ENCODE measurements at places on chromosomes 5 and 9.

GRCh38 chr9:34372467-34373011 is 4.2 kb downstream of the MYORG start:
- DNase-seq = no peak

DNA sequence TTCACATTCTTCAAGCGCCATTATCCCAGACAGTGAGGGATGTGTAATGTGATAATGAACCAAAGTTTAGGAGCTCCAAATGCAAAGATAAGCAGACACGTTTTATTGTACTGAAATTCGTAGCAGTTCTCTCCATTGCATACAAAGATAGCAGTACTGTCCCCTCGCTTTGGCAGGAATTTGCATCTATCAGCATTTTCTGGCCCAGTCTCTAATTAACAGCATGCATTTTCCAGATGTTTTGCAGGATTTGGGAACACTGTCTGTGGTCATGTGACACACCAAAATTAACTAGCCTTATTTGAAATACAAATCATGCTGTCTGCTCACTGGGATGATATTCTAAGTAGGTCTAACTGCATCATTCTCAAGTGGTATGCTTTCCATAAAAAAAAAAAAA is 235.9 kb upstream of the TRPM3 start:
- DNase-seq = no peak

DNA sequence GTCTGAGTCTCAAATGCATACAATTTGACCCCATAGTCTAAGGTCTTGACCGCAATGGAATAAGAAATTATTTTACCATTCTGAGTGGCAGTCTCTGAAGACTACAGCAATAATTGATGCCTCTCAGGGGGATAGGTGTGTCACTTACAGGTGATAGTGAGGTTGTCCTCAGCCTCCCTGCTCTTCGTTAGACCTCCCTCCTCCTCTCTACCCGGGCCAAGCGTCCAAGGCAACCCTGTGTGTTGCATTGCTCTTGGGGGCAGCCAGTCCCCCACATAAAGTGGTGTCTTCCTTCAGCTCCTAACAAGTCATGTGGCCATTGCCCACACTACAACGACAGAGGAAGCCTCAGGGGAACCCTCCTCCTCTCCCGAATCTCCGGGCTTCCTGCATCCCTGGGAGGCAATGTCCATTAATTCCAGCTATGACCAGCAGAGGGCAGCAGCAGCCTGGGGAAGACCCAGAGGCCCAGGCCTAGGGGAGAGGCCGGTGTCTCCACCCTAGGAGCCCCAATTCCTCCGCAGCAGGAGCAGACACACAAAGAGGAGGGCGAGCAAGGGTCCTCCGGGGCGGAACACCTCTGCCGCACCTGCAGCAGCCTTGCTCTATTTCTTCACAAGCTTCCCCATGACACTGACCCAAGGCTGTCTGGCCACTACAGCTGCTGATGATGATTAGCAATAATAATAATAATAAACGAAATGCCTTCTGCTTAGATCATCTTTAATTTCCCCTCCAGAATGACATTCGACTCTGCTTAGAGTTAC is 134.8 kb downstream of the KCNIP1 start:
- DNase-seq = peak; percentile 37

- peak; percentile 77 for DNase-seq
Measured at GRCh38 chr9:32384364-32385151, at the start of gene ACO1. Gene ACO1, plus strand, starts transcription at chr9:32384643. Its CDS starts 20,864 bp downstream, at chr9:32405507.

DNA sequence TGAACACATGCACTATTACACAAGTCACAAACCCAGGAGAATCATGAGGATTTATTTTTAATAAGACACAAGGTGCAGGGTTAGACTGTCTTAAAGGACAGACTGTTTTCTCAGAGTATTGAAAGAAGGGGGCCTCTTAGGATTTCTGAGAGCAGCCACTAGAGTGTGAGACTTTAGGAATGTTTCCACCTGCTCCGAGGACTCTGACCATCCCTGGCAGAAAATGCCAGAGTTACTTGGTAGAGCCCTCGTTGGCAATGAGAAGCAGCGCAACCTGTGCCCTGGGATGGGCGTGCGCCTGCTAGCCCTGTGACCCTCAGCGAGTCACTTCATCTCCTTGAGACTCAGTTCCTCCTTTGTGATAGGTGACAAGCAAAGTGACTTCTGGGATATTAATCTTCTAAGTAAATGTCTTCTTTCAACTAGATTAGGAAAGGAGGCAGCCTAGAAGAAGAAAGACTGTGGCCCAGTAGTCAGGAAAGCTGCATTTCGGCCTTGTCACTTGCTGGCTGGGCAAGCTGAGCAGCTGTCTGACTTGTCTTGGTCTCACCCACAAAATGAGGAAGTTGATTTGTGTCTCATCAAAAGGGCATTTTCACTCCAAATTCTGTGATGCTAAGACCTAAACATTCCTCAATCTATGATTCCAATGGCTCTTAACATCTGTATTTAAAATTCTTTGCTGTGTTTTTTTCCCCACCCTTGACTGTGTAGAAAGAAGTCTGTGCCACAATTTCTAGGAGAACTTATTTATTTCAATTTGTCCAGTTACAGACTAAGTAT is 60.5 kb downstream of the PTCD2 start:
- no peak for DNase-seq

GRCh38 chr9:121386442-121387175 is 16.6 kb upstream of the STOM start:
- no peak for DNase-seq

DNA sequence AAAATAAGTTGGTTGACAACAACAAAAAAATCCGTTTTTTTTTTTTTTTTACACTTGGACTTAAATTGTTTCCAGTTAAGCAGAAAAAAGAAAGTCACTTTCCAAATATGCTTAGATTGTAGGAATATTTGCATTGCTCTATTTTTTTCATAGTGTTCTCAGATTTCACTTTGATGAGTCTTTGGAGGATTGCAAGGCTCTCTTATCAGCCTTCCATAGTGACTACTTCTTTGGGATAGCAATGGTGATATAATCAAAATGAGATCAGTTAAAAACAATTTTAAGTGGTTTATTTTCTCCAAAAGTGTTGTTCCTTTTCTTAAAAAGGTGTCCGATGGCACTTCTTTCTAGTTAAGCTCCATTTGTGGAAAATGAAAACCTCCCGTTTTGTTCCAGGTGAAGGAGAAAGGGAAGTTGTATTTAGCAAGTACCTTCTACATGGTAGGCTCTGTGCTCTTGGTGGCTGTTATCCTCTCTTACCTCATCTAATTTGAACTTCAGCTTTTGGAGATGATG is 3.9 kb downstream of the RASGRF2 start:
- no peak for DNase-seq

DNA sequence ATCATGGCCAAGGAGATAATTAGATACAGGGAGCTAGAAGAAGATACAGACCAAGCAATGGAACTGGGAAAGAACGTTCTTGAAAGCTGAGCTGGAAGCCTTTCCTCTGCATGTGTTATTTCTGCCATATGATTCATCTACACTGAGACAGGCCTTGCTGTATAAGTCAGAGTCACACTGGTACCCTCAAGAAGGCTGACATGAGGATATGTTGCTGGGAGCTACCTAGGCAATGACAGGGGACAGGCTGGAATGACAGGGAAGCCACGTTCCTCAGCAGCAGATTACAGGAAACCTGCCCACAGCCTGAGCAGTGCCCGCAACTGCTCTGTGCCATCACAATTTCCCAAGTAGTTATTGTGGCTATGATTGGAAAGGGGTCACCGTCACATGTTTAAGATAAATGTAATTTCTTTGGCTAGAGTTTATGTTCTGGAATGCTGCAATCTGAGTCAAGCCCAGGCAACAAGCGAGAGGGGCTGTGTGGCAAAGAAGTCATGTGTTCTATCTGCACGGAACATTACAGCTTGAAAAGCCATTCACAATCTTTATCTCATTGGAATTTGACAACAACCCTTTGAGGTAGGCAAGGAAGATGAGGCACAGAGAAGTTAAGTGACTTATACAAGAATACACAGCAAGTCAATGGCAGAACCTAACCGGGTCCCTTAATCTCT is 108.2 kb downstream of the TTLL11 start:
- no peak for DNase-seq

DNA sequence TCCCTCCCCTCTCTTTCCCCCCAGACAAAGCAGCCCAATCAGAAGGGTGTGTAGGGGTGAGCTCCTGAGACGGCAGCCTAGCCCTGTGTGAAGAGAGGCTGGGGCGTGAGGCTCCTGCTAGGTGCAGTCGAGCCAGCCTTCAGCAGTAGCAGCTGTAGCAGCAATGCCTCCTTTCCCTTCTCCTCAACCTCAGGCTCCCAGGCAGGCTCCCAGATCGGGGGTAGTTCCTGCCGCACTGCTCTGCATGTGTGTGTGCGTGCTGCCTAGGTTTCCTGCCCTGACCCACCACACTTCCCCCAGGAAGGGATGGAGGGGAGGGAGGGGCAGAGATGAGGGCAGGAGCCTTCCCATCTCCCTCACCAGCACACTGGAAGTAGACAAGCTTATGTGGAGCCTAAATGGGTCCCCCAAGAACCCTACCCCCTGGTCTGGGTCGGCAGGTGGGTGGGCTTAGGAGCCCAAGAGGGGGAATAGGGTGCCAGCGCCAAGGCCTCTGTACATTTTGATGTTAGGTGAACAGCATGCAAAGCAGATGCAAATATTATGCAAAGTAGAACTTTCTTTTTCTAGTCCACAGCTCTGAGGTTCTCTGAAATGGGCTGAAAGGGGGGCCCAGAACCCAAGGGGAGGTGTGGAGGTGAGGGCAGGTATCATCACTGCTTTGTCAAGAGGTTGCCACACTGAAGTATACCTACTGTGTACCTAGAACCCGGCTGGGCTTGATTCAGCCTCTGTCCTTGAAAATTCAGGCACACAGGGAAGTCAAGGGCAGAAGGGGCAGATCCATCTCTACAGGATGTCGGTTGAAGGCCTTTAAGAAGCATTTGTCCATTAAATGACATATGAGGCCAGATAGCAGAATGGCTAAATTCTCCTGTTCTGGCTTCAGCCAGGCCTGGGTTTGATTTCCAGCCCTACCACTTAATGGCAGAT is 57.8 kb downstream of the CXXC5 start:
- no peak for DNase-seq

- DNase-seq = no peak
Measured at GRCh38 chr9:14155237-14155636, 158.7 kb downstream of the NFIB start.

GRCh38 chr9:33415501-33416038 is 13.2 kb upstream of the AQP7 start:
- DNase-seq = peak; percentile 78

DNA sequence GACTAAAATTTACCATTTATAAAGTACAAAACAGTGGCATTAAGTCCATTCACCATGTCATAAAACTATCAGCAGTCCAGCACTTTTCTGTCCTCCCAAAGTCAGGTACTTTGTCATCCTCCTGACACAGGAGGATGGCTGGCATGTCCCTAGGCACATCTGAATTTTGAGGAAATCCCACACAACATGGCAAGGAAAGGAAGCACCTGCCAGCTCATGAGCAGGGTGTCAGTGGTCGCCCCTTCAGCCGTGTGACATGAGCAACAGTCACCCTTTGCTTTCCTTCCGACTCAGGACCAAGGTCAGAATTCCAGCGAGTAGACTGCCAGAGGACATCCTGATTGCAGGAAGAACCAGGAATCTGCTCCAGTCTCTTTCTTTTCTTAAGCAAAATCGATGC is 77.1 kb downstream of the PPARGC1B start:
- no peak for DNase-seq

- no peak for DNase-seq
Measured at GRCh38 chr9:108815156-108815555, 40.6 kb downstream of the ACTL7B start.

GRCh38 chr5:1441166-1441865 is 3.9 kb downstream of the SLC6A3 start:
- no peak for DNase-seq

- DNase-seq = no peak
Measured at GRCh38 chr5:108736855-108737254, 10.8 kb upstream of the FER start.

DNA sequence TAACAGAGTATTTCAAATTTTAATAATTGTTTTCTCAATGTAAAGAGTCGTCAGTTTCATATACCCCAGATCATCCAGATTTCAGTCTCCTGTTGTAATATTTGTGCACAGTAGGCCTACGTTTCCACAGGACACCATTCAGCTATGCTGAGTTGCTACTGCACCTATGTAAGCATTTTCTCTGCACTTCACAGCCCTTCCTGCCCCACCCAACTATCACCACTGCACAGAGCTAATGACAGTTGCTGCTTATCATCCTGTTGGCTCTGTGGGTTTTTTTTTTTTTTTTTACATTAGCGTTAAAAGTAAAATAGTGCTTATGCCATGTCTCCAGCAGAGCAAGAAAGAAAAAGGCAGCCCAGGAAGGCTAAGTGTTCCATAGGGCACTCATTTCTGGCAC is 5.9 kb upstream of the PRKACG start:
- no peak for DNase-seq

DNA sequence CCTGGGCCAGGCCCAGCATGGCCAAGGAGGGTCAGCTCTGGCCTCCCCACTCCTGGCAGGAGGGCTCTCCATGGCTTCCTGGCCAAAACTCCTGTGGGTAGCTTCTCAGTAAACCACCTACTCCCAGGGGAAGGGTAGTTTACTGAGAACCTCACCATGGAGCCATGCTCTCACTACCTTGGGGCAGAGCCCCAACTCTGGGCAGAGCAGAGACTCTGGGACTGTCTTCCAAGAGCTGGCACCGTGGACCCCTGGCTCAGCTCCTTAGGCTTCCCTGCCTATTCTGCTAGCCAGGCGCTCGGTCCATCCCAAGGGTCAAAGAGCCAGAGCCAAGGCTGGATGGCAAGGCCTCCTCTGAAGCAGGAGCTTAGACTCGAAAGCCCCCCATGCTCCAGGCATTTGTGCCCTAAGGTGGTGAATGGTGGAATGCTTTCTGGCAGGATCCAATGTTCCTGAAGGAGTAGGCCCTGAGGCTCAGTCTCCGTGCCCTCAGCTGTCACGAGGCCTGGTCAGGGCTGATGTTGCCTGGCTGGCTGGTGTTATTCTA is 19.6 kb downstream of the TCF7 start:
- peak; percentile 6 for DNase-seq

- no peak for DNase-seq
Measured at GRCh38 chr5:82425591-82425990, 147.4 kb upstream of the RPS23 start.

- DNase-seq = no peak
Measured at GRCh38 chr5:173826086-173826427, 62.1 kb upstream of the CPEB4 start.

- no peak for DNase-seq
Measured at GRCh38 chr5:81883371-81883770, 88.5 kb upstream of the ATG10 start.

DNA sequence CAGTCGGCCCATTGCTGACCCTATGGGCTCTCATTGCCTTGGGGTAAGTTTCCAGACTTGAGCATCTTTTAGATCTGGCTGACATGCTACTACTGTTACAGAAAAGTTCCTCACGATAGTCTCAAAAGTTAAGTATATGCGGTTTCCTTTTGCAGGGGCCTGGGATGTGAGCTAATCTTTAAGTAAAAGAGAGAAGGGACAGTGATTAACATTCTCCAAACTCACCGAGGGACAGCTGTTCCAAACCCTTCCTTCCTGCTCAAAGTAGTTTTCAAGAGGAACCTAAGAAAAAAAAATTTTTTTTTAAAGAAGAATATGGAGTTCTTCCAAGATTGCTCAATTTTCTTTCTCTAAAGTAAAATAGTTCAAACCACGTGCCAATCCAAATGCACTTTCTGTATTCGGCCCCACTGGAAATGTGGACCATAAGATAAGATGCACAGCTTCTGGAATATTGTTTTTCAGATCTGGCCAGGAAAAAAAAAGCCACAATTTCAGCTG is 168.0 kb upstream of the SPRY4 start:
- DNase-seq = no peak

- DNase-seq = no peak
Measured at GRCh38 chr9:18910435-18910834, 122.6 kb downstream of the SAXO1 start.
